Endothelial cell (in vitro differentiated cells): ENCODE measurements at places on chromosomes 11 and 22.

GRCh38 chr11:92236856-92237255, 12.2 kb downstream of the FAT3 start:
- no peak for DNase-seq

DNA sequence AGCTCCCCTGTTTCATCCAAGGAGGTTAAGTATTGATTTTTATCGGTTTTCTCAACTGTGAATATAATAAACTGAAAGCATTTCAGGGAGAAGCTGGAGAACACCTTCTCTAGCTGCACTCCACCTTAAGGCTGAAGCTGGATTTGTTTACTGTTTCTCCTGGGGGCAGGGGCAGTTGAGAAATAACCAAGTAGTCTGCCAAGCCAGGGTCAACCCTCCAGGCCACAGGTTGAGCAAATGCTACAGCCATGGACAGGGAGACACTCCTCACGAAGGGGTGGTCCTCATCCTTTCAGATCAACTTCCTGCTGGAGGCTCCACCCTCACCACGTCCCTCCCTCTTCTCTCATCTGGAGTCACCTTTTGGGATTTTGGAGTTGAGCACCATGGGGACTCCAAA, at the start of gene TTC36:
Gene TTC36 (plus strand): TSS at position 366 of the 400 bp plus-strand sequence. CDS start 21 bp downstream, at position 387.
- no peak for DNase-seq

- DNase-seq = no peak
Measured at GRCh38 chr22:44887941-44888366, 121.9 kb downstream of the PHF21B start.

DNA sequence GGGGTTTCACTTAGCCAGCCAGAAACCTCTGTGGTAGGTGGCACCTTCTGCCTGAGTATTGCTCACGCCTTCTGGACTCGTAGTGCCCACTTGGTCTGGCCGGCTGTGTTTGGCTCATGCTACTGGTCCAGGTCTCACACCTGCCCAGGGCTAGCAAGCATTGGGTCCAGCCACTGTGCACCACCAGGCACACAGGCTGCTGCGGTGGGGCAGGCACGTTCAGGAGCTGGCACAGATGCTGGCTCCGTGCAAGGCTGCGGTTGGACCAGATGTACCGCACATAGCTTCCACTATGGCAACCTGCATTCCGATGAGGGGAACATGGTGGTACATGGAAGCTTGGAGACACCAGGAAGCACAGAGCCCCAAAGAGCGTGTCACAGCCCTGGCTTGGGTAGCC, 34.8 kb upstream of the EXPH5 start:
- DNase-seq = no peak

- DNase-seq = no peak
Measured at GRCh38 chr22:23138584-23139435, 3.0 kb downstream of the RSPH14 start.

- DNase-seq = no peak
Measured at GRCh38 chr11:12003815-12004214, 4.6 kb downstream of the DKK3 start.

- DNase-seq = no peak
Measured at GRCh38 chr11:65786786-65787636, at the start of gene OVOL1. TSS of gene OVOL1 (plus strand) at chr11:65787063. CDS start at chr11:65787374, 311 bp downstream.
